ENCODE measurements at places on chromosomes 6 and 20. TPM values are rescaled to one million over a fixed set of nuclear protein-coding genes. Genes with fewer than 3 reads are reported as not detected.

The ENPP1 gene
- 64.0 TPM for total RNA-seq

The AP5S1 gene
- total RNA-seq: 6.3 TPM

The DEFB127 gene
- total RNA-seq: not detected

The TENT5A gene
- 99.0 TPM for total RNA-seq

The FAM210B gene
- 53.2 TPM for total RNA-seq

The PGC gene
- total RNA-seq: 0.96 TPM

The C6orf141 gene
- total RNA-seq: 2.4 TPM

The ELMO2 gene
- total RNA-seq: 45.7 TPM

The SCUBE3 gene
- total RNA-seq: 10.6 TPM

The KCNK16 gene
- total RNA-seq: not detected

The EYA4 gene
- total RNA-seq: 11.1 TPM

The HLA-DMB gene
- 10.1 TPM for total RNA-seq

The RSPH4A gene
- 5.1 TPM for total RNA-seq

The MUC21 gene
- not detected for total RNA-seq

The COL19A1 gene
- total RNA-seq: 78.7 TPM

The C20orf96 gene
- not detected for total RNA-seq

The ULBP1 gene
- total RNA-seq: 1.2 TPM

The RAB5IF gene
- 21.4 TPM for total RNA-seq

The ZNF311 gene
- total RNA-seq: 7.7 TPM

The GNAS-AS1 gene
- total RNA-seq: 4.1 TPM

The TMEM14A gene
- 26.0 TPM for total RNA-seq

The C2 gene
- total RNA-seq: 27.0 TPM

Measured in umbilical cord (tissue), 2 donors.